ENCODE measurements at places on chromosomes 7 and 10.

DNA sequence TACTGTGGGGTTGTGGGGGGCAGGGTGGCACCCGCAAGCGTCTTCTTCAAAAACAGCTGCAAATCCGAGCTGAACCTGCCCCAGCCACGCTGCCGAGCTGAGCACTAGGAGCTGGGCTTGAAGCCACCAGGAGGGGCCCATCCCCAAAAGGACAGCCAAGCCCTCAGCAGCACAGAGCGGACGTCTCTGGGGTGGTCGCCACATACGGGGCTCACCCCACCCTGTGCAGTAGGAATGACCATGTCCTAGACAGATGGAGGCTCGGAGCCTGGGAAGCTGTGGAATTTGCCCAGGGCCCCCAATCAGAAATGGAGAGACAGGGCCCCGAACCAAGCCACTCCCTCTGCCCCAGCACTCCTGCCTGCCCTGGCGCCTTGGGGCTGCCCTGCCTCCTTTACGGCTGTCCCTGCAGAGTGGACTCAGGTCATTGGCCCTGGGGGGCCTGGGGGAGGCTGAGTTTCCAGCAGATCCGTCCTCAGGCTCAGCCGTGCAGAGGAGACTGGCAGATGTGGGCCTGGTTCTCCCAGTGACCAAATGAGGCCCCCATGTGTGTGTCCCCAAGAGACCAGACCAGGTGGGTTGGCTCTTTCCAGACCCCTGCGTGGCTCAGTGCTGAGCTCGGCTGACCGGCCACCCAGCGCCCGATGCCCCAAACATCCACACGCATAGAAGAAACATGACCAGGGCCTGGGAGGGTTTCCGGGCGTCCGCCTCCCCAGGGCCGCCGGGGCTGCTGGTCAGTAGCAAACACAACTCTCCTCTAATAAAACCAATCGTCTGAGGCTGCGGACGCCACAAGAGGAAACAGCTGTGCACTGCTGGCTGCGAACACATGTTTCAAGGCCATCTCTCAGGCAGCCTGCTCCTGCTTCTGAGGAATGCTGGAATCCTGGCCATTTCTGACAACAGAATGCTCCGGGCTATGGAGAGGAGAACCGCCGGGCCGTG, 54.9 kb downstream of the PDGFA start:
- DNase-seq = no peak

- DNase-seq = no peak
Observed at GRCh38 chr7:101598422-101598985, 30.6 kb downstream of the MYL10 start.

DNA sequence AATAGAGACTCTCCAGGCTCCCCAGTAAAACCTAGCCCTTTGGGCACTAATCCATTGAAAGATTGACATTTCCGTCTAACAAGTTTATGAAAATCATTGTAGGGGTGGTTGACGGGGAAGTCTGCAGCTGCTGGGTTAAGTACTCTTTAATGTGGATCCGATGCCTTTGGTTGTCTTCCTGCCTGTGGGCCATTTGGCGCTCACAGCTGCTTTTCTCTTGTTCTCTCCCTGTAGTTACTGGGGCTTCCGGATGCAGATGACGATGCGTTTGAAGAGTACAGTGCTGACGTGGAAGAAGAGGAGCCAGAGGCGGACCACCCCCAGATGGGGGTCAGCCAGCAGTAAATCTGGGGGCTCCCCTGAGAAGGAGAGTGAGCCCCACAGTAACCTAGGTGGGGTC, 22.4 kb downstream of the MTURN start:
- DNase-seq = peak; percentile 91

DNA sequence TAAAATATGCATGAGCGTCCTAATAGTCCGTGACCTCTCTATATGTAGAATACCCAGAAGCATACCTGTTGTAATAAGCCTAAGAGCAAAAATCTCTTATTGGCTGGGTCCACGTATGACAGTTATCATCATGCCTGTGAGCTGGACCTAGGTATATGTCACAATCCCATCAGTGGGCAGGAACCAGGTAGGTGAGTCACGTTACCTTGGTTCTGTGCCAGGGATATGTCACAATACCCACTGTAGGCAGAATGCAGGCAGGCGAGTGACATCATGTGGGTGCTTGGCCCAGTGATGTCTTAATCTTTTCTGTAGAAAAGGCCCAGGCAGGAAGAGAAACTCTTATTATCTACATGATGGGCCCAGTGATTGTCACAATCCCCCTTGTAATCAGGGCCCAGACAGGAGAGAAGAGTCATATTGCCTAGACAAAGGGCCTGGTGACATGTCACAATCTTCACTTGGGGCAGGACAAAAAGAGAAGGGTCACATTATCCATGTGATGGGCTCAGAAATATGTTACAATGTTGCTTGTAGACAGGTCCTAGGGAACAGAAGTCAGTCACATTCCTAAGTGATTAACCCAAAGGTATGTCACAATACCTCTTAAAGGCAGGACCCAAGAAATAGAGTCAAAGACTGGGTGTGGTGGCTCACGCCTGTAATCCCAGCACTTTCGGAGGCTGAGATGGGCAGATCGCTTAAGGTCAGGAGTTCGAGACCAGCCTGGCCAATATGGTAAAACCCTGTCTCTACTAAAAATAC, 12.9 kb upstream of the ZNF736 start:
- DNase-seq = no peak

GRCh38 chr10:2207246-2207922, 470.1 kb upstream of the ADARB2 start:
- DNase-seq = no peak

GRCh38 chr10:59709395-59710125, at the start of gene SLC16A9:
TSS of gene SLC16A9 (minus strand) at chr10:59709850. CDS start at chr10:59684291, 25,559 bp downstream.
- no peak for DNase-seq

DNA sequence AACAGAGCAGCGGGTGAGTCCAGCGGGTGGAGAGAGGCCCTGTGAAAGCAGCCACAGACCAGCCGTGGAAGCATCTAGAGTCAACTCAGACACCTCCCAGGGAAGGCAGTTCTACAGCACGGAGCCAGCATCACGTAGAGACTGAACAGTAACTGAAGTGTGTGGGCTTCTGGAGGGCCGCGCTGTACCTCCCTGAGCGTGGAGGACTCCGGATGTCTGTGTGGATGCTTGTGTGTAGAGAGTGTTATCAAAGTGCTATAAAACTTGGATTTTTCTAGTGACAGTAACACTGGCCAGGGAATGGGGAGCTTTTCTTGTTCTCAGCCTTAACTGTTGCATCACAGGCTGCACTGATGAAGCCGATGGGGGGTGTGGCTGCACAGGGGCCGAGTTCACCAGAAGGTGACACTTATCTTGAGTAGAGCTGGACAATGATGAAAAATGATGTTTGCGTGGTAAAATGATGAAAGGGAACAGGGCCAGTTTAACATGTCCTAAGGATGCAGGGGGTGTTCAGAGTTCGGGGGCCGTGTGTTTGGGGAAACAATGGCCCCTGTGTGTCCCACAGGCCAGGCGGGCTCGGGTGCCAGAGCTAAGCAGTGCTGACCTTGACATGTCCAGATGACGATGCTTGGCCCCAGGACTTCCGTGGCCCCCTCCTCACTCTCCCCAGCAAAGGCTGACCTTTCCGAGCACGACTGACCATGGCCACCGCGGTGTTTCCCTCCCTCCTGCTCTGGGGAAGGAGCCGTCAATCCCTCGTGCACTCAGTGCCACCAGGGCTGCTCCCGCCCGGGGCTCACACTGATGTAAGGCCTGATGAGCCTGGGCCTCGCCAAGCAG, 21.9 kb downstream of the MNX1 start:
- no peak for DNase-seq

- no peak for DNase-seq
Observed at GRCh38 chr7:32170838-32171237, 100.6 kb upstream of the PDE1C start.

DNA sequence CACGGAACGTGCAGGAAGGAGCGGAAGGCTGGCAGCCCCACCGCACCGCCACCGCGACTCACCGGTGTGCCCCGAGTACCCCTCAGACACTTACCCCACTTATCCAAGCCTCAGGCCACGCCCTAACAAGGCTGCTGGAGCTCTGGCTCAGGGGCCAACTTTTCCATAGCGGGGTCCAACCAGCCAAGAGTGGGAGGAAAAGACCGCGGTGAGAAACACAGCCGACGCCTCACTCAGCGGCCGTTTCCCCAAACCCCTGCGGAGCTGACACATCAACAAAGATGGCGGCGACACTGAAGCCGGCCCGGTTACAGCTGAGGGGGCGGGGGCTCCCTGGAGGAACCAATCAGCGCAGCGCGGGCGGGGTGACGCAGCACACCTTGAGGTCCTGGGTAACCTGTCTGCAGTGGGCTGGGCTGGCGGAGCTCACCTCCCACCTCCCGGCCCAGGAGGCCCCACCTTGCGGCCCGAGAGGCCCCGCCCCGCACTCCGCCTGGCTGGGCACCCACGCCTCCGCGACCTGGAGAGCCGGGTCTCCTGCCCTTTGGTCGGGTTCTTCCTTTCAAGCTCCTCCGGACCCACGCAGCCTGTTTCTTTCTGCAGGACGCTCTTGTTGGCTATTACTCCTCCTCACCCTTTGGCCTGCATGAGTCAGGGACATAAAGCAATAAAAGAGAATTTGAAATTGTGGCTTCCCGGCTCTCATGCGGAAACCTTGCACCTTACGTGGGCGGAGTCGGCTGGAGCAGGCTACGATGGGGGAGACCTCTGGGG, at the start of gene CCDC186:
TSS of gene CCDC186 (minus strand) at position 283 of the 774 bp plus-strand sequence. CDS start 10,935 bp downstream, outside the sequence.
- DNase-seq = peak; percentile 74

DNA sequence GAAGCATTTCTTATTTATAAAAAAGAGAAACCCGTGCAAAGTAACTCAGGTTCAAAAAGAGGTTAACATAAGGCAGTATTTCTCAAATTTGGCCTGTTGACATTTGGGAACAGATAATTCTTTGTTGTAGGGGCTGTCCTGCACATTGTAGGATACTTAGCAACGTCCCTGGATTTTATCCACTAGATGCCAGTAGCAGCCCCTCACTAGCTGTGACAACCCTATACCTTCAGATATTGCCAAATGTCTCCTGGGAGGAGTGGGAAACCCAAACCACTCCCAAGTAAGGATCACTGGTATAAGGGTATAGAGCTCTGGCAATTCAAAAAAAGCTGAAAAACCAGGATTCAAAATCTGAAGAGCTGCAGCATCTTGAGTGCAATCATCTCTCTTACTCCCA, 202.3 kb upstream of the PRKCQ start:
- DNase-seq = no peak

GRCh38 chr7:73314271-73314670, 5.6 kb upstream of the NSUN5 start:
- DNase-seq = no peak

GRCh38 chr10:79382491-79382941, 35.2 kb downstream of the PPIF start:
- no peak for DNase-seq

DNA sequence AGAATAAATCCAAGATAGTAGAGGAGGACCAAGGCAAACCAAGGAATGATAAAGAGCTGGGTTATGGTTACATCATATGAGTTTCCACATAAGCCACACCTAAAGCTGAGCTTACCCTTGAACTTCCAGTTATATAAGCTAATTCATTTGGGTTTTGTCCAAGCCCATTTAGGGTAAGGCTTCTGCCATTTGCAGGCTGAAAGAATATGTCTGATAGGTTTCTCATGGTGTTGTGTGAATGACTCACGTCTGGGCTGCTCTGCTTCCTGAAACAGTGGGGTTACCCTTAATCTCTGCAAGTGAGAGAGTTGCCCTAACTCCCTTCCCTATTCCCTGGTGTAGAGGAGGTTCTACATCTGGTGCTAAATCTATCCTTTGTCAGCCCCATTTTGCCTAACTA, 60.8 kb downstream of the PTTG1IP2 start:
- DNase-seq = no peak

- DNase-seq = no peak
Observed at GRCh38 chr7:24910551-24911212, 69.3 kb downstream of the OSBPL3 start.

GRCh38 chr10:1097436-1097835, 41.3 kb downstream of the WDR37 start:
- DNase-seq = no peak

GRCh38 chr10:129760003-129760315, 204.1 kb downstream of the EBF3 start:
- no peak for DNase-seq

DNA sequence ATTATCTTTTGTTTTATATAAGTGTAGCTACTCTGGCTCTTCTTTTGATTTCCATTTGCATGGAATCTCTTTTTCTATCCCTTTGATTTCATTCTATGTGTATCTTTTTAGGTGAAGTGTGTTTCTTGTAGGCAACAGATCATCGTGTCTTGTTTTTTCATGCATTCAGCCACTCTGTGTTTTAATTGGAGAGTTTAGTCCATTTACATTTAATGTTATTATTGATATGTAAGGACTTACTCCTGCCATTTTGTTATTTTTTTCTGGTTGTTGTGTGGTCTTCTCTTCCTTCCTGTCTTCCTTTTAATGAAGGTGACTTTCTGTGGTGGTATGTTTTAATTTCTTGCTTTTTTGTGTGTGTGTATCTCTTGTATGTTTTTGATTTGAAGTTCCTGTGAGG, 81.6 kb downstream of the BBS9 start:
- DNase-seq = no peak

DNA sequence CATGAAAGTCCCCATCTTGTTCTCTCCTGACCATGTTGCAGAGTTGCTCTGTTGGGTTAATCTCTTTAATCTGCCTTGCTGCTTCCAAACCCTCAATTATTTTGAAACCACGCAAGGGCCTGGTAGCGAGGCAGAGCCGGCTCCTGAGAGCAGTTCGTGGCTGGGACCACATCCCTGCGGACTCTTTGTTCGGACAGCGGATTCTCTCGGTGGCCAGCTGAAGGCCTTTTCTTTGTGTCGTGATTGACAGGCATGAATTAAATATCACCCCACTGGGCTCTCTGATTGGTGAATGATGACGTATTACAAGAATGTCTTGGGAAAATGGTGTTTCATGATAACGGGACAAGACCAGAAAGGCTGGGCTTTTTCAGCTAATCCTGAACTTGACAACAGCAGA, 66.9 kb upstream of the ARHGAP21 start:
- no peak for DNase-seq

GRCh38 chr7:117020591-117020973, 67.3 kb downstream of the ST7 start:
- no peak for DNase-seq

- no peak for DNase-seq
Observed at GRCh38 chr7:132568962-132569361, 7.3 kb downstream of the PLXNA4 start.

DNA sequence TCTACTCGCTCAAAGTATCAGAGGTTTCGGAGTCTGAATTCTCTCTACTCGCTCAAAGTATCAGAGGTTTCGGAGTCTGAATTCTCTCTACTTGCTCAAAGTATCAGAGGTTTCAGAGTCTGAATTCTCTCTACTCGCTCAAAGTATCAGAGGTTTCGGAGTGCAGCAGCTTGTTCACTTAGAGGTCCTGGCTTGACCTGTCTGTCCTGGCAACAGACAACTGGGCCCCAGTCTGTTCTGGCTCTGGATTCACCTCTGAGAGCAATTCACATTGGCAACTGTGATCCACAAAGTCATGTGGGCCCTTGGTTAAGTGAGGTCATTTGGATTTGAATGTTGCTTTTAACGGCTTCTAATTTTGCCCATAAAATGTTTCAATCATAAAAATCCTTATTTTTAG, 63.9 kb upstream of the ST8SIA6 start:
- DNase-seq = no peak

- DNase-seq = no peak
Observed at GRCh38 chr10:44398747-44399658, 14.1 kb upstream of the CXCL12 start.

GRCh38 chr7:137169282-137169698, 174.2 kb downstream of the PTN start:
- no peak for DNase-seq
